ENCODE measurements at places on chromosomes 2 and 18.

DNA sequence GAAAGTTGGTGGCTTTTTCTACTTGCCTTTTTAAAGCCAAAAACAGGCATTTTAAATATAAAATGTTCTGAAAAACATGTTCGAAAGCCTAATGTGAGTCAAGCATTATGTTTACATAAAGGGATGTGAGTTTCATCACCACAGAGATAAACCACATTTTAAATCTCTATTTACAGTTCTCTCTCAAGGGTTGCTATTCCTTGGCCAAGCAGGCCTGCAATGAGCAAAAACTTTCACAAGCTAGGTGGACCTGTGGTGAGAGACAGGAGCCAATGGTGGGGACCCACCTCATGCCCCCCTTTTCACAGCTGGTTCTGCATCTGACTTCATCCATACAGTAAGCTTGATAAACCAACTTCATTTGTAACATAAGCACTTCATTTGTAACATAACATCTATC is 65.1 kb downstream of the CUL3 start:
- no peak for DNase-seq

- no peak for DNase-seq
Measured at GRCh38 chr18:7020995-7021777, 96.4 kb downstream of the LAMA1 start.

DNA sequence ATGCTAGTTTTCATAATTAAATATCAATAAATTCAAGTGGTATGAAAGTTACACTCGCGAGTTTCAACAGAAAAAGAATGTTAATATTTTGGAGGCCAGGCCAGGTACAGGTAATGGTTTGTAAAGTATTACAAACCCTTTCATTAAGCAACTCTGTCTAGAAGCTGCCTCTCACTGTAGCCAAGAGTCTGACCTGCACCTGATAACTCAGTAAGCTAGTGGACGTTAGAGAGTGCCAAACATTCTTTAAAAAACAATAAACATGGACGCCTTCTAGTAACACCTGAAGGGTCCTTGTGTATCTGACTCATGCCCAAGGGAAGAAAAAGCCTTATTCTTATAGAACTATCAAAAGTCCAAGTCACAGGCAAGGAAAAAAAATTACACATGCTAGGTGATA is 70.2 kb downstream of the MBD2 start:
- DNase-seq = no peak

GRCh38 chr2:134365356-134365755 is 111.5 kb downstream of the MGAT5 start:
- DNase-seq = no peak

DNA sequence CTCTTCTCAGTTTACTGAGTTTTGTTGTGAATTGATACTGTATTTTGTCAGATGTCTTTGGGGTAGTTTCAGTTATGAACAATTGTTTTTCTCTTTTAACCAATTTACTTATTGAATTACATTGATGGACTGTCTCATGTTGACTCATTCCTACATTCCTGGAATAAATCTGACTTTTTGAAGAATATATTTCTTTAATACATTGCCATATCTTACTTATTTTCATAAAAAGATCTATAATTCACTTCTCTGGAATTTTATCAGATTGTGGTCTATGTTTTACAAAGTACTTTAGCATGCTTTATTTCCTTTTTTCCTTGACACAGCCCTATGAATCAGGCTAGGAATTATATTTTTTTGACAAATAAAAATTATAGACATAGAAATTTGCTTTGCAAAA is 268.3 kb downstream of the PLCL1 start:
- DNase-seq = no peak

- DNase-seq = no peak
Measured at GRCh38 chr2:109474319-109474825, 139.4 kb downstream of the SEPTIN10 start.

GRCh38 chr2:178229927-178230326 is 35.6 kb downstream of the OSBPL6 start:
- no peak for DNase-seq

- no peak for DNase-seq
Measured at GRCh38 chr2:86274265-86274917, 63.0 kb downstream of the REEP1 start.

DNA sequence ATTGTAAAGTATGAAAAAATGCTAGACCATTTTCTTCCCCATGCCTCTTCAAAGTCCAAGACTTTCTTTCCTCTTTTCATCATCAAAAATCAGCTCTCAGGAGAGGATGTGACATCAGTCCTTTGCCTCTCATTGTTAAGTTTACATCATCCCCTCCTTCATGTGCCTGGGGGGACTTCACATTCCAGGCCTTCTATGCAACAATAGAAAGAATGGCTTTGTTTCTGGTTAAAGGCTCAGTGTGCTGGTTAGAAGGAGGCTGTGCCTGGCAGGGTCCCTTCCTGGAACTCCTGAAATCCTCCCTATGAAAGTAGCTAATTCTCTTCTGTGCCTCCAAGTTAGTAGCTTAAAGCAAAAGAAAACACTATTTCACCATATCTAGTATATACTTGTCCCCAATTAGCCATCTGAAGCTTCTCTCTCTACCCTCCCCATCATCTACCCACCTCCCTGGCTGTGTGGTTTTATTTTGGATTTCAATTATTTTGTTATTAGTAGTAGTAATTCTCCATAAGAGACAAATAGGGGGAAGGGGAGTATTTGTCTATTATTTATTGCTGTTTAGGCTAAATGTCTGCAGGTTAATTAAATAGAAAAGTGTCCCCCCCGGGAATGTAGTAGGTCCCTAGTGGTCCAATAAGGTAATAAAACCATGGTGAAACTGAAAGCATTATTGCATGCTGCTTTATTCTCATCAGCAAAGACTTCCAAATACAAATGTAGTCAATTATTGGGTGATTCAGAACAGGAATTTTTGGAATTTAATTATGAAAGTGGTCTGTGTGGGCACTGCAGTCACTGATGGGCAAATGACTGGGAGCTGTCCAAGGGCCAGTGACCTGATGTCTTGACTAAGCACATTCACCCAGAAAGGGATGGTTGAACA is 69.0 kb downstream of the CPO start:
- DNase-seq = no peak

DNA sequence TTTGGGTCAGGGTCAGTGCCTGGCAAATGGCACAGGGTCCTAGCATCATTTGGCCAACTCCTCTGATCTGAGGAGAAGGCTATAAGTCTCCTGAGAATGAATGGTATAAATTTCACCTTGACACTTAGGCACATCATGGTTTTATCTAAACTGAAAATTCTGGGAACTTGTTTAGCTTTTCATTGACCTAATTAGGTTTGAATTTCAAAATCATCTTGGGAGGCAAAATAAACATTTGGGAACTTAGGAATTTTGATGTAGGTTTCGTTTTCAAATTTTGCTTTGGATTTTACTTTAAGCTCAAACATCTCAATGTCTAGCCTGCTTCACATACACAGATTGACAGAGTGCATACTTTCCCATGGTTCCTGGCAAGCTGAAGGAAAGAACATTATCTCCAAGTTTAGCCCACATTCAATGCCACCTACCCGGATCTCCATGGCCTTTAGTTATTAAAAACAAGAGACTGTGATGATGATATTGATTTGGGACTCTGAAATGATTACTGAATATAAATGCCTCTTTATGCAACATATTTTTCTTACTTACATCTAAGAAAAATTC is 44.5 kb downstream of the MYOM1 start:
- no peak for DNase-seq

DNA sequence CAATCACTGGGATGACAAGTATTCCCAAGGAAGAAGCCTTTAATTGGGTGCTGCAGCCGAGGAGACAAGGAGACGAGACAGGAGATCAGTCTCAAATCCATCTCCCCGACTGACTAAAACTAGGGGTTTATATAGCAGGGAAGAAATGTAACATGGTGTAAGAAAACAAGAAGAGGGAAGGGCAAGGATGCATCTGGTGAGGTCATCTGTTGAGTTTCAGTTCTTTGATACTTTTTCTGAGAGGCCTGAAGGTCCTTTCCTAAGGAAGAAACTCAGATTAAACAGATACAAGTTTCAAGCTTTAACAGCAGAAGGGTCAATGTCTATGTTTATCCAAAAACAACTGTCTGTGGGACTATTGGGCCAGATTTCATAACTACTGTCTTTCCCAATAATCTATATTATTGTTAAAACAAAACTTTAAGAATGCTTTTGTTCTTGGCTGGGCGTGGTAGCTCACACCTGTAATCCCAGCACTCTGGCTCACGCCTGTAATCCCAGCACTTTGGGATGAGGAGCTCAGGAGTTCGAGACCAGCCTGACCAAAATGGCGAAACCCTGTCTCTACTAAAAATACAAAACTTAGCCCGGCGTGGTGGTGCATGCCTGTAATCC is 2.5 kb upstream of the PDCL3 start:
- no peak for DNase-seq

GRCh38 chr2:143142598-143142997 is 13.4 kb downstream of the ARHGAP15 start:
- DNase-seq = no peak

- no peak for DNase-seq
Measured at GRCh38 chr2:132726155-132726554, 56.1 kb upstream of the LYPD1 start.

DNA sequence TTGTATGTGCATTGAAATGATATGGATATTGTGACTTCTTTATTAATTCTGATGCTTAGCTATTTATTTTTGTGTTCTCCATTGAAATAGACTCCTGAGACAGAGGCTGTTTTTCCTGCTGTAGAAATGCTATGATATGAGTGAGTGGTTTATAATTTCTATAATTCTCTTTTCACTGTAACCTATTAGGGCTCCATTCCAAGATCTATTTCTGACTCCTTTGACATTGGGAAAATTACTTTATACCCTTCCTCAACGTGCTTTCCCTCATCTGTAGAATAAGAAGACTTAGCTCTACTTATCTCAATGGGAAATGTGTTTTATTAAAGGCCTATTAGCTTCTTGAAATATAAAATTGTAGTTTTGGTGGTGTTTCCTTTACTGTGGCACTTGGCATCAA is 144.5 kb upstream of the RPRM start:
- no peak for DNase-seq

- DNase-seq = no peak
Measured at GRCh38 chr2:37244755-37245154, 13.3 kb downstream of the NDUFAF7 start.

- DNase-seq = no peak
Measured at GRCh38 chr18:77054288-77054605, 78.3 kb downstream of the MBP start.

DNA sequence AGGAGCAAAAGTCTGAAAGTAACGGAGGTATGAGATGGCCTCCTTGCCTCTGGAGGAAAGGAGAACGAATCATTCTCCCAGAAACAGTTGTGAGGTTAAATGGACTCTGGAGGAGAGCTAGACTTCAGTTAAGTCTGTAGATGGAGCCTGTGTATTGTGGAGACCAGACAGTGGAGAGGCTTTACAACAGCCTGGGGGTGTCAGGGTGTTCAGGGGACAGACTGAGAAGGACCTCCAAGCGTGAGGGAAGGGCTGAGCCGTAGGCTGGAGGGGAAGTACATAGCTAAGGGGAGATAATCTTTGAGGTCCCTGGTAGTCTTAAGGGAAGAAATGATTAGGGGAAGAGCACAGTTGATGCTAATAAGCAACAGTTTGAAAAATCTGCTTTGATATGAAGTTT is 76.6 kb downstream of the GALNT1 start:
- no peak for DNase-seq

GRCh38 chr2:241584436-241584835 is 25.9 kb downstream of the BOK start:
- no peak for DNase-seq

DNA sequence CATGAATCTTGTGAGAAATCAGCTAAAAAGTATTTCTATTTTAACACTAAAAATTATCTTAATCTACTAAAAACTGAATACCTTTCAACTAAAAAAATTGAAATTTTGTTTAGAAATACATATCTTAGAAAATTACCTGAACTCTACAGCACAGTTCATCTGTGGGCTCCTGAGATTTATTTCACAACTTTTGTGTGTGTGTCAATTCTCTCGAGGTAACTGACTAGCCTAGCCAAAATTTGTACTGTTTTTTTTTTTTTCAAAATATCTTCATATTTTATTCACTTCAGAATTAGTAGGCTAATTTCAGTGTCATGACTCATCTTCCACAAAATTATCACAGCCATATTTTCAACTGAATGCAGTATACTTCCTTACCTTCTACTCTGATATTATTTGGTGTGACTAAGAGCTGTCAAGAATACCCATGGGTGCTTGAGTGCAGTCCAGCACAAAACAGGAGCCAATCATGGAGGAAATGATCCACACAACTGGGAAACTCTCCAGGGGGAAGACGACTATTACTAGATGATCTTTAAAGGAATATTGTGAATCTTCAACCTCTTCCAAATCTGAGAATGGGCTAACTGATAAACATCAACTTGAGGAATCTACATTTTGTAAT is 174.6 kb downstream of the ZNF385B start:
- no peak for DNase-seq

- peak; percentile 43 for DNase-seq
Measured at GRCh38 chr2:28810384-28811285, at the start of gene SPDYA. TSS of gene SPDYA (plus strand) at chr2:28810834. CDS start at chr2:28816015, 5,181 bp downstream.

- DNase-seq = no peak
Measured at GRCh38 chr2:192091476-192091875, 103.3 kb downstream of the TMEFF2 start.

- no peak for DNase-seq
Measured at GRCh38 chr18:1104181-1104881, 199.7 kb downstream of the ADCYAP1 start.

- DNase-seq = no peak
Measured at GRCh38 chr2:21500401-21500945, 376.7 kb downstream of the TDRD15 start.

DNA sequence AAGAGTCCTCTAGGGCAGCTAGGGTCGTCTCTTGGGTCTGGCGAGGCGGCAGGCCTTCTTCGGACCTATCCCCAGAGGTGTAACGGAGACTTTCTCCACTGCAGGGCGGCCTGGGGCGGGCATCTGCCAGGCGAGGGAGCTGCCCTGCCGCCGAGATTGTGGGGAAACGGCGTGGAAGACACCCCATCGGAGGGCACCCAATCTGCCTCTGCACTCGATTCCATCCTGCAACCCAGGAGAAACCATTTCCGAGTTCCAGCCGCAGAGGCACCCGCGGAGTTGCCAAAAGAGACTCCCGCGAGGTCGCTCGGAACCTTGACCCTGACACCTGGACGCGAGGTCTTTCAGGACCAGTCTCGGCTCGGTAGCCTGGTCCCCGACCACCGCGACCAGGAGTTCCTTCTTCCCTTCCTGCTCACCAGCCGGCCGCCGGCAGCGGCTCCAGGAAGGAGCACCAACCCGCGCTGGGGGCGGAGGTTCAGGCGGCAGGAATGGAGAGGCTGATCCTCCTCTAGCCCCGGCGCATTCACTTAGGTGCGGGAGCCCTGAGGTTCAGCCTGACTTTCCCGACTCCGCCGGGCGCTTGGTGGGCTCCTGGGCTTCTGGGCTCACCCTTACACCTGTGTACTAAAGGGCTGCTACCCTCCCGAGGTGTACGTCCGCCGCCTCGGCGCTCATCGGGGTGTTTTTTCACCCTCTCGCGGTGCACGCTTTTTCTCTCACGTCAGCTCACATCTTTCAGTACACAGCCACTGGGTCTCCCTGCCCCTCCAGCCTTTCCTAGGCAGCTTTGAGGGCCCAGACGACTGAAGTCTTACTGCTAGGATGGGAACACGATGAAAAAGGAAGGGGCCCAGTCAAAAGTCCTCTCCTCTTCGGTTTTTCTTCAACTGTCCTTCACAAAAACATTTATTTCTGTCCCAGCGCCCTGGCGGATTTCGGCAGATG is 8.1 kb downstream of the SIX2 start:
- no peak for DNase-seq
